Nucleus accumbens (tissue), 56 donors: ENCODE measurements at places on chromosomes 12 and 14.

DNA sequence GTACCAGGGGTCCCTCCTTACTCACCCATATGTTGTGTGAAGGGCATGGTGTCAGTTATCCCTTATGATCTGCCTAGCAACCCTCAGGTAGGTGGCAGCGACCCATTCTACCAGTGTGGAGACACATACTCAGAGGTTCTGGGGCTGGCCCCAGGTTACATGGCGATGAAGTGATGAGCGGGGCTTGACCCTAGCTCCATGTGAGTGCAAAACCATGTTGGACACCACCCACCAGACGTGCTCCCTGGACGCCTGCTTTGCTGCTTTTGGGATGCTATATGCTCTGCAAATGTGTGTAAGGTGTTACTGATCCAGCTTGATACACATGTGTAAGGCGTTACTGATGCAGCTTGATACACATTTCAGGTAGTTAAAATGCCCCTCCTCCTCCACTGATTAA lies 33.3 kb downstream of the EP400 start:
- no peak for DNase-seq

GRCh38 chr12:74441872-74442271 lies 95.8 kb upstream of the ATXN7L3B start:
- no peak for DNase-seq

- DNase-seq: peak; percentile 44
These were observed 22.4 kb upstream of the FBXO21 start for GRCh38 chr12:117212563-117213190.

DNA sequence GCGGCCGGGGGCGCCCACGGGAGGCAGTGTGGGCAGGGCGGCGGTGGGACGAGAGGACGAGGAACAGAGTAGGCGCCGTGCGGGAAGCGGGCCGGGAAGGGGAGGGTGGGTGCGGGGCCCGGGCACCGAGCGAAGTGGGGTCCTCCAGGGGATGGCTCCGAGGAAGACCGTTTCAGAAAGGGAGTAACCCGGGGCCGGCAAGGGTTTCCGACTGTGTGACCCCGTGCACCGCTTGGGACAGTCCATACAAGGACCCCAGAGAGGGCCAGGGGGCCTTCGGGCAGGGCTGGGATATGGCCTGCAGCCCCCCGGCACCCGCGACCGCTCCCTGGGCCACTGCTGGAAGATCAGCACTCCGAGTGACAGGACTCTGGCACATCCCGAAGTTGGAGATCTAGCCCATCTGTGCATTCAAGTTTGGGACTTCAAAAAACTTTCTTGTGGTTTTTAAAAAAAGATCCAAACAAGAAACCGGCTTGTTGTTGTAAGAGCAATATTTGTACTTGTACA lies 448 bp downstream of the TSPAN9 start:
- no peak for DNase-seq

DNA sequence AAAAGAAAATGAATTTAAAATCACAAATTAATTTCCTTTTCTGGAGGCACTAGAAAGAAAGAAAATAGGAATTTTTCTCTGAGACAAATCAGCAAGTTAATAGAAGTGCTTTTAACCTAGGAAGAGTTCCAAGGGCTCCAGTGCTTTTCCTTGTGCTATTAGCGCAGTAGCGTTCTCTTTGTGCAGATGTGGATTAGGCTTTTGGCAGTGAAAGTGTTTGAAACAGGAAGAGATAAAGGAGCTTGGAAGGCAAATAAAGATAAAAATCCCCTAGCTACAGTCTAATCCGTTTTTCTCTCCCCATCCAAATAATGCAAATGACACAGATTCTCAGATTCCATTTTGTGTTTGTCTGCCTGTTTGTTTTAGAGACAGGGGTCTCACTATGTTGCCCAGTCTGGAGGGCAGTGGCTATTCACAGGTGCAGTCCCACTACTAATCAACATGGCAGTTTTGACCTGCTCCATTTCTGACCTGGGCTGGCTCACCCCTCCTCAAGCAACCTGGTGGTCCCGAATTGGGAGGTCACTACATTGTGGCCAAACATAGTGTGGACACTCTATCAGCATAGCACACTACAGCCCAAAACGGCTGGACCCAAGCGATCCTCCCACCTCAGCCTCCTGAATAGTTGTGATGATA lies 166.1 kb downstream of the PAWR start:
- DNase-seq: no peak

- no peak for DNase-seq
These were observed 1.1 kb downstream of the IPO8 start for GRCh38 chr12:30694412-30695198.

GRCh38 chr14:67186172-67186768 lies 3.0 kb upstream of the GARIN2 start:
- DNase-seq: no peak

GRCh38 chr12:126389961-126390360 lies 1324.7 kb downstream of the AACS start:
- no peak for DNase-seq

- no peak for DNase-seq
These were observed 106.0 kb downstream of the AACS start for GRCh38 chr12:125171267-125171666.

GRCh38 chr12:88468581-88468980 lies 111.7 kb downstream of the KITLG start:
- DNase-seq: no peak

- no peak for DNase-seq
These were observed 1.1 kb downstream of the GXYLT1 start for GRCh38 chr12:42143452-42144157.

DNA sequence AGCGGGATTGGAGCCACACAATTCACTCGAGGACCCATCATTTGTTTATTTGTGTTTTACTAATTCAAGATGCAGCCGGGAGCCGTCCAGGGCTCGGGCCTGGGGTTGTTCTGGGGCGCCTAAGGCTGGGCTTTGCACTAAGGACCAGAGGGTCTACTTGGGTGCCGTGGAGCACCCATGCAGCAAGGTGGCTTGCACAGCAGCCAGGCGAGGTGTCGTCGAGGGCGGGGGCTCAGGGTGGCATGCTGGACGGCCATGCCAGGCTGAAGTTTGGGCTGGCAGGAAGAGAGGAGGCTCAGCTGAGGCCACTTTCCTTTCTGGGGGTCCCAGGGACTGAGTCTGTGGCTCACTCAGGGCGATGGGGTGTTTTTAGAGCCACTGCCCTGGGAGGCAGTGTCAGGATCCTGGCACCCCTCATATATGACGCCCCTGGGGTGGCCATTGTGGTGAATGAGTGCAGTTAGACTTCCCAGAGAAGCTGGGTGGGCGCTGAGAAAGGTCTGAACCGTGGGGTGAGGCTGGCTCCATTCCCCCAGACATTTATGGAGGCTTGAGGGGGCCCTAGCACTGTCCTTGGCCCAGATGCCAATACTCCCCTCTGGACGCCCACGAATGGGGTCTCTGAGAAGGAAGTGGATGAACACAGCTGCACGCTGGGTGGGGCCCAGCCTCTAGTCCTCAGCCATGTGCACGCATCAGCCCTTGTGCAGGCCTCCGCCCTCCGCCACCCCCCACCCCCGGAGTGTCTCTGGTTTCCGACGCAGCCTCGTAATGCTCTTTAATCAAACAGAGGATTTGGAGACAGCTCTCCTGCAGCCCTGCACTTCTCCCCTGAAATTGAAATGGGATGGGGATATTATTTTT lies 11.3 kb downstream of the MEG3 start:
- no peak for DNase-seq

- DNase-seq: no peak
These were observed 358.5 kb upstream of the SFSWAP start for GRCh38 chr12:131352296-131352900.

DNA sequence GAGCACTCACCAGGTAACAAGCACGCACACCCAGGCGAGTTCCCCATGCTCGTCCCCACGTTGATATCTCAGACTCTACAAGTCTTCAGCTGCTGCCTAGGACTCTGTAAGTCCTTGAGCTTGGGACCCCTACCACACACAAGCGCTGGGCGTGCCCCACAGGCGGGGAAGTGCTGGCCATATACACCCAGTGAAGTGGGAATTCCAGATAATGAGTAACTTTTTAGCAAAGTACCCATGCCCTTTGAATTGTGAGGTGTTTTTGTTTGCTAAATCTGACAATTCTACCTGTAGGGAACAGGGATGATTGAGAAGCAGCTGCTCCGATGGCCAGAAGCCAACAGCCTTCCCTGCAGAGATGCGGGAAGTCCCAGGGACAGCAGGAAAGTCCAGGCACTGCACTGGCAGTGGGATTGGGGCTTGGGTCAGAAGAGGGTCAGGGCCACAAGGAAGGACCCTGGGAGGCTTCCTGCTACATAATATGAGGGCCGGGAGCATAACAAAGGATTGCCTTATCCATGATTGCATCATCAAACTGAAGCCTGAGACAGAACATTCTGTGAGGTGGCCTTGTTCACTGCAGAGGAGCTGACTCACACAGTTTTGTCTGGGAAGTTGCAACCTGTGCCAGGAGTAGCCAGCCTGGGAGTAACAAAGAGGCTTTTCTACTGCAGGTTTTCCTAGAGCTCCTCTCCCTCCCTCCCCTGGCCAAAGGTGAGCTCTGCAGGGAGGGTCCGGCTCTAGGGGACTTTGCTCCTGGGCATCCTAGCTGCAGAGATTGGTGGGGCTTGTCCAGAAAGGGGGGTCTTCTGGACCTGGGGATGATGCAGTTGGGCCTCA lies 13.2 kb upstream of the SERPINA3 start:
- DNase-seq: peak; percentile 60

DNA sequence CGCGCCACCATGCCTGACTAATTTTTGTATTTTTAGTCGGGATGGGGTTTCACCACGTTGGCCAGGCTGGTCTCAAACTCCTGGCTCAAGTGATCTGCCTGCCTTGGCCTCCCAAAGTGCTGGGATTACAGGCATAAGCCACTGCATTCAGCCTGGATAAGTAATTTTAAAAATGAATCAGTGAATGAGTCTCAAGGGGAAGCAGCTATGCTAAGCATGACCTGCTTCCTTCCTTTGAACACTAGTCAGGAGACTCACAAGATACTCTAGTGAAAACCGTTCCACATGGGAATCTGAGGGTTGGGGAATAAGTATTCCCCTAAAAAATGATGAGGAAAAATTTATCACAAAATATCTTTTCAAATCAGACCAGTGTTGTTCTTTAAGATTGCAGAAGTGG lies 10.7 kb upstream of the FAM234B start:
- no peak for DNase-seq

DNA sequence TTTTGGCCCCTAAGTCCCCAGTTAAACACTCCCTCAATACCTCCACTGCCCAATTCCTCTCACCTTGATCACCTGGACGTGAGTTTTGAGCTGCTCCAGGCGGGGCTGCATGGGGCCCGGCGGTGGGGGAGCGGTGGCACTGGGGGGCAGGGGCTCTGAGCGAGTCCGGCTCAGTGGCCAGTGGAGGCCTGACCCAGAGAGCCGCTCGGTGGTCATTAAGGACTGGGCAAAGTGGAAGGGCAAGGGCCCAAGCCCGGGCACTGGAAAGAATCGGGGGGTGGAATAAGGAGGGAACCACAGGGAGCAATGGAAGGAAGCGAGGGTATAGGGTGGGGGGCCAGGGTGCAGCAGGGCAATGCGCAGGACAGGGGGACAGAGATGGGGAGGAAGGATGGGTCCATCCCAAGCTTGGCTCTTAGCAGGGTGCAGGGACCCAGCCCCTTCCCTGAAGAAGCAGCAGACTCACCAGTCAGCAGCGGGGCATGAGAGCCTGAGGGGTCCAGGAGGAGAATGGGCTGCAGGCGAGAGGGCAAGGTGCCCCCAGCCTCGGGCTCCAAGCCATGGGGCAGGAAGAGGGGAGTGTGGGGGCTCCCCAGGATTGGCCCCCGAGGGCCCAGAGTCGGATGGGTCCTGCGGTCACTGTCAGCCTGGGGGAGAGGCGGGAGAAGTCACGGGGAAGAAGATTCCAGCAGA lies 22.2 kb downstream of the SLC48A1 start:
- DNase-seq: no peak

DNA sequence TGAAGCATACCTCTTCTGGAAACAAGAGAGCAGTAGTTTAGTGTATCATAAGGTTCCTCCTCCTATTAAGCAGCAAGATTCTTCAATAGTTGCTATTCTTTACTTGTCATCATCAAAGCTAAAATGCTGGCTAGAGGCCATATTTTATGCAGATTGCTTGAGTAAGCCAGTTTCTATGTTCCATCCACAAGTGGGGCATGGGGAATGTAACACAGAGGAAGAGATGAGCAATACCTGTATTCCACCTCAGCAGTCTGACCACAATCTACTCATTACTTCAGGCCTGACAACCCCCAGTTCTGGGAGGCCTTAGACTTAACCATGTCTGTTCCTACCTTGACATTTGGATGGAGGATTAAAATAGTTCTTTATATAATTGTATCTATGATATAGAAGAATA lies 423.6 kb downstream of the BTG1 start:
- DNase-seq: no peak

DNA sequence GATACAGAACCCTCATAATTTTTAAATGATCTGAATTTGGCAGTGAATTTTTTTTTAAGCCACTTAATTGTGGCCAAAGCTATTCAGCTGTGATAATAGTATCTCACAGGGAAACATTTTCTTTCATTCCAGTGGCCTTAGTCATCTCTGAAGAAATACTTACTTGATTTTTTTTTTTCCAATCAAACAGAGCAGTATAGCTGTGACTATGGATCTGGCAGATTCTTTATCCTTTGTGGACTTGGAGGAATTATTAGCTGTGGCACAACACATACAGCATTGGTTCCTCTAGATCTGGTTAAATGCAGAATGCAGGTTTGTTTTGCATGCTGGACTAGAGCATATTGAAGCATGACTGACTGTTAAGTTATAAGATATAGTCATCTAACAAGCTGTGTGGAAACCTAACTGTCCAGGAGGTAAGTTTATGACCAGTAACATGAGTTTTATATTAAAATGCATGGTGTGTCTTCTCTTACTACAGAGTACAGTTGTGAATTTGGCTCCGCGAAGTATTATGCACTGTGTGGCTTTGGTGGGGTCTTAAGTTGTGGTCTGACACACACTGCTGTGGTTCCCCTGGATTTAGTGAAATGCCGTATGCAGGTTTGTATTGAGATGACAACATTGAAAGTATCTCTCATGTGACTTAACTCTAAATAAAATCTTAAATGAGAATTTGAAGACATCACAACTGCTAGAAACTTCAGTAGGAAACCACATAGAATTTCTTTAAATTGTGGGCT lies 1.9 kb downstream of the SLC25A3 start:
- no peak for DNase-seq

GRCh38 chr12:66971816-66972215 lies 292.9 kb upstream of the GRIP1 start:
- DNase-seq: no peak

DNA sequence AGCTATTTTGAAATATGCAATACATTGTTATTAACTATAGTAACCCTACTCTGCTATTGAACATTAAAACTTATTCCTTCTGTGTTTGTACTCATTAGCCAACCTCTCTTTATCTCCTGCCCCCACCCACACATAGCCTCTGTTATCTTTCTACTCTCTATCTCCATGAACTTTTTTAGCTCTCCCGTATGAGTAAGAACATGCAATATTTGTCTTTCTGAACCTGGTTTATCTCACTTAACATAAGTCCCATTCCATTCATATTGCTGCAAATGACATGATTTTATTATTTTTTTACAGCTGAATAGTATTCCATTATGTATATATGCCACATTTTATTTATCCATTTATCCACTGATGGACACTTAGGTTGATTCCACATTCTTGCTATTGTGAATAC lies 79.0 kb upstream of the AMIGO2 start:
- no peak for DNase-seq

- DNase-seq: no peak
These were observed 44.0 kb downstream of the LRRC74A start for GRCh38 chr14:76870166-76870565.
